ENCODE measurements at places on chromosomes 3 and 15. TPM values are rescaled to one million over a fixed set of nuclear protein-coding genes. Genes with fewer than 3 reads are reported as not detected.

DAPK2 gene
- 2.2 TPM for total RNA-seq

PGBD4 gene
- total RNA-seq, result 3.9 TPM

GOLGA6L10 gene
- total RNA-seq, result 4.3 TPM

FANCD2OS gene
- total RNA-seq, result 1.7 TPM

STRA6 gene
- total RNA-seq, result 35.6 TPM

CYP1A1 gene
- 3.6 TPM for total RNA-seq

NT5DC2 gene
- total RNA-seq, result 104 TPM

SPATA12 gene
- 1.9 TPM for total RNA-seq

MYD88 gene
- 16.4 TPM for total RNA-seq

BCL2A1 gene
- total RNA-seq, result 5.1 TPM

SLC28A2 gene
- total RNA-seq, result not detected

EPHB3 gene
- 40.0 TPM for total RNA-seq

UBAP1L gene
- 2.2 TPM for total RNA-seq

GOLGA8F gene
- not detected for total RNA-seq

CFAP20DC gene
- 9.4 TPM for total RNA-seq

SYNM gene
- 230 TPM for total RNA-seq

AHSG gene
- total RNA-seq, result not detected

TIMMDC1 gene
- total RNA-seq, result 27.2 TPM

COX17 gene
- 25.8 TPM for total RNA-seq

CRELD1 gene
- 31.5 TPM for total RNA-seq

TYRO3 gene
- total RNA-seq, result 5.5 TPM

PRTG gene
- 16.4 TPM for total RNA-seq

MGA gene
- total RNA-seq, result 208 TPM

RBPMS2 gene
- total RNA-seq, result 7.0 TPM

SST gene
- total RNA-seq, result not detected

LSG1 gene
- 34.9 TPM for total RNA-seq

FOXL2 gene
- total RNA-seq, result 5.3 TPM

Data from umbilical cord (tissue), 2 donors.